ENCODE measurements at places on chromosomes 6 and 20.

GRCh38 chr6:139546106-139546472, 171.6 kb upstream of the CITED2 start:
- no peak for DNase-seq

GRCh38 chr6:123551939-123552707, 84.6 kb downstream of the TRDN start:
- DNase-seq, result no peak

DNA sequence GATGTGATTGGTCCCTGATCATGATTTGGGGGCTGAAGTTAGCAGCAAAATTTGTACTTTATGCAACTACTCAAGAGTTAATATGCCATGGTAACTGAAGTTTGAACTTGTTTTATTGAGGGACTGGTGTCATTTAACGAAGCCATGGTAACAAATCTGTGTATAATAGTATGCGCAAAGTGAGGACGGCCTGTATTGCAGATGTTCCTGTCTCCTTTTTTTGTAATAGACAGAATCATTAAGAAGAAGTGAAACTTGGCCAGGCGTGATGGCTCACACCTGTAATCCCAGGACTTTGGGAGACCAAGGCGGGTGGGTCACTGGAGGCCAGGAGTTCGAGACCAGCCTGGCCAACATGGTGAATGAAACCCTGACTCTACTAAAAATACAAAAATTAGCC, 22.3 kb downstream of the RPRD1B start:
- DNase-seq, result no peak

GRCh38 chr6:35088281-35089215, 52.6 kb downstream of the TCP11 start:
- no peak for DNase-seq

GRCh38 chr20:57312138-57312537, 17.5 kb upstream of the SPO11 start:
- DNase-seq, result no peak

- DNase-seq, result no peak
These were observed 222.1 kb upstream of the SULF2 start for GRCh38 chr20:48007351-48007750.

- no peak for DNase-seq
These were observed 156.9 kb downstream of the FOXC1 start for GRCh38 chr6:1766654-1767053.

DNA sequence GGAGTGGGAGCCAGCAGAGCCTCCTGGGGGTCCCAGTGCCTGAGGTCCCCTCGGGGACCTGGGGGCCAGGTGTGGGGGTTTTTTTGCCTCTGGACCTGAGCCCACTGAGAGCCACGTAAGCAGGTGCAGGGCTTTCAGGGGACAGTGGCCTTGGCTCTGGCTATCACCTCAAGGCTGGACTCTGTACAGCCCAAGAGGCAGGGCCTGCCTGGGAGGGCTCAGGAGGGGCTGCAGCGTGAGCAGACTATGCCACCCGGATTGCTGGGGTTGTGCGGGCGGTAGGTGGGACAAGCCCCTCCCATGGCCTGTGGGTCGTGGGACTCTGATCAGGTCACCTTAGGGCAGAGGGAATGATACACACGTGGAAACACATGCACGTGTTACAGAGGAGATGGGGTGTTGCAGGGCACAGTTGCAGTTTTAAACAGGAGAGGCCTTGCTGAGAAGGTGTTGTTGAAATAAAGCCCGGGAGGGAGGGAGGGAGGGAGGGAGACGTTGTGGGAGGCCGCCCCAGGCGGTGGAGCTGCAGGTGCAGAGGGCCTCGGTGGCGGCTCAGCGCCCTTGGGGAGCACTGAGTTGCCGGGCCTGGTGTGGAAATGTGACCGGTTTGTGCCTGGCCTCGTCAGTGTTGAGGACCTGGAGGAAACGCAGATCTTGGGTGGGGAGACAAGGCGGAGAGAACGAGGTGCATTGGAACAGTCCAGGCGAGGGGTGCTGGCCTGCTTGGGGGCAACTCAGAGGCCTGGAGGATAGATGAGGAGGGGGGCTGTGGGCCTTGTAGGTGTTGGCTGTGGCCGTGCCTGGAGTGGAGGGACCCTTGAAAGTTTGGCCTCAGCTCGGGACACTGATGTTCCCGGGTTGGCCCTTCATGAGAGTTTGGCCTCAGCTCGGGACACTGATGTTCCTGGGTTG, 2.3 kb downstream of the TCEA2 start:
- no peak for DNase-seq

DNA sequence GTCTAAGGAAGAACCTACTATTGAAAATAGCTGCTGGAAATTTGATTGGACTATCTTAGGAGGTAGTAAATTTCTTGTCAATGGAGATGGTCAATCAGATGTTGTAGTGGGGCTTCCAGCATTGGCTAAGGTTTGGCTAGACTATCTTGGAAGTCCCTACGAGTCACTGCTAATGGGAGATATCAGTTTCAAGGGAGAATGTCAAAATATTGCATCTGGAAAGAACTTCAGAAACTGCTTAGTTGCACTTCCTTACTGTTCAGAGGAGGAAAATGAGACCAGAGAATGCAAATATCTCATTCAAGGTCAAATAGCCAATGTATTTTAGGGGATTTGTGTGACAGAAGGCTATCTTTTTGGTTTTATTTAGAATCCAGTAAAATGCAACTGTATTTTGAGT, 53.5 kb upstream of the CCN2 start:
- DNase-seq, result no peak

- no peak for DNase-seq
These were observed 3.4 kb downstream of the NAPB start for GRCh38 chr20:23417861-23418260.
